ENCODE measurements at places on chromosomes 4 and X.

GRCh38 chr4:174707051-174707676, 121.9 kb downstream of the GLRA3 start:
- no peak for DNase-seq

- DNase-seq, result no peak
Observed at GRCh38 chrX:50407976-50408375, 62.6 kb downstream of the DGKK start.

DNA sequence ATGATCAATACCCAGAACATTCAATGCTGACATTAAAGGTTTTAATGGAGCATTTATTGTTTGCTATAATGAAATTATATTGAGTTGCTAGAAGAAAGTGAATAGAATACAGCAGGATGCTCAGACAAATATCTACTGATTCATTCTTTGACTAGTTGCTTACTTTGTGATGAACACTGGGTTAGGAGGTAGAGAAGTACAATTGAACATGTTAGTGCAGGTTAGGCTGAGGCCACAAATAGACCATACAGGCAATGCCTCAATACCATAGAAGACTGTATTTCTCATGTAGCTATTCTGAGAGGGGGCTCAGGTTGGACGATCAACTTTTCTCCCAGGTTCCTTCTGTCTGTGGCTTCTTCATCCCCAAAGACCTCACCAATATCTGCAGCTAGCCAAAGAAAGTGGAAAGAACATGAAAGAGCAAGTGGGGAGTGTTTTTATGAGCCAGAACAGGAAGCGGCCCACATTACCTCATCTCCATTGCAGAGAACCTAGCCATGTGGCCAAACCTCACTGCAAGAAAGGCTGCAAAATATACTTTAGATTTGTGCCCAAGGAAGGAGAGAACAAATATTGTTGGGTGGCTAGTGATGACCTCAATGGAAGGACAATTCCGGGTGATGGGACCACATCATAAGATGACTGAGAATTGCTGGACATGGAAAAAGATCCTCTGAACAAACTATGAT, 180.3 kb upstream of the GATB start:
- DNase-seq, result no peak

- no peak for DNase-seq
Observed at GRCh38 chrX:11244636-11245035, 48.6 kb upstream of the AMELX start.

- no peak for DNase-seq
Observed at GRCh38 chrX:1661922-1662221, 47.0 kb downstream of the ASMT start.

GRCh38 chr4:8402640-8403039, 37.9 kb downstream of the ACOX3 start:
- no peak for DNase-seq

GRCh38 chr4:26084414-26084813, 170.4 kb downstream of the SMIM20 start:
- no peak for DNase-seq

DNA sequence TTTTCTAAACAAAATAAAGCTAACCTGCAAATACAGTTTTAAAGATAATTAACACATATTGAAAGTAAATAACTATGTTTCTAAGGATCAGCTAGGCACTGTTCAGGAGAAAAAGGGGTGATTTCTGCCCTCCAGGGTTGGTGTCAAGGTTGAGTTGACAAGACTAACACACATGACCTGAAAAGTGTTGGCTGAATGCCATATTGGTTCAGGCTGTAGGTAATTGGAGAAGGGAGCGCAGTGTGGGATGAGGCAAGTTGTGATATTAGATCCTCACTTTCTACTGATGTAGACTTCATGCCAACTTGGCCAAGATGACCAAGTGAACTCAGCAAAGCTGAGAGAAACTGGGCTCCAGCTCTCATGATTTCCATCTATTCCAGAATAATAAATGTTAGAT, 42.2 kb downstream of the PPM1K start:
- no peak for DNase-seq

- no peak for DNase-seq
Observed at GRCh38 chr4:14910411-14910810, 91.9 kb upstream of the CPEB2 start.

DNA sequence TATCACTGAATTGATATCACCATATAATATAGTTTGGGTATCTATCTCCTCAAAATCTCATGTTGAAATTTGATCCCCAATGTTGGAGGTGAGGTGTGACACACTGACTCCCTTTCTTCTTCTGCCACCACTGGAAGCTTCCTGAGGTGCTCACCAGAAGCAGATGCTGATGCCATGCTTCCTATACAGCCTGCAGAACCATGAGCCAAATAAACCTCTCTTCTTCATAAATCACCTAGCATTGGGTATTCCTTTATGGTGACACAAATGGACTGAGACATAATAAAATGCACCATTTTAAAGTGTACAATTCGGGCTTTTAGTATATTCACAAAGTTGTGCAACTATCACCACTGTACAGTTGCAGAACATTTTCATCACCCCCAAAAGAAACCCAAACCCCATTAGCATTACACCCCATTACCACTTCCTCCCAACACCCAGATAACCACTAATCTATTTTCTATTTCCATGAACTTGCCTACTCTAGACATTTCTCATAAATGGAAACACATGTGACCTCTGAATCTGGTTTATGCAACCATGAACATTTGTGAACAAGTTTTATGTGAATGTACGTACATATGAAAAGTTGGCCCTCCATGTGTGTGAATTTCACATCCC, 148.9 kb downstream of the OPHN1 start:
- no peak for DNase-seq

DNA sequence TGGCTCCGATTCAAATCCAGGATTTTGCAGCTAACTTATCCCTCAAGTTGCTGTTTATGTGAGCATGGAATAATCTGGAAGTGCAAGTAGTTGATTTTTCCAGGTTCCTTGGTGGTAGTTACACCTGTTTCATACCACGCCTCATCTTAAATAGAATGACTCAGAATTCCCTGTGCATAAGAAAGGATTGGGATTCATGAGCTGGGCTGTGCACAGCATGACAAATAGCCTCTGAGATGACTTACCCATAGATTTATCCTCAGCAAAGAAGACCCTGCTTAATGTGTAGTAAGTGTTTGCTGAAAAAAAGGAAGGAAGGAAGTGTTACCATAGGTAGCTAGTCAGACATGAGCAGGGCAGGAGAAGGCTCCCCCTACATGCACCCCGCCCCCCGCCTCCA, 777.7 kb upstream of the ADGRL3 start:
- no peak for DNase-seq

DNA sequence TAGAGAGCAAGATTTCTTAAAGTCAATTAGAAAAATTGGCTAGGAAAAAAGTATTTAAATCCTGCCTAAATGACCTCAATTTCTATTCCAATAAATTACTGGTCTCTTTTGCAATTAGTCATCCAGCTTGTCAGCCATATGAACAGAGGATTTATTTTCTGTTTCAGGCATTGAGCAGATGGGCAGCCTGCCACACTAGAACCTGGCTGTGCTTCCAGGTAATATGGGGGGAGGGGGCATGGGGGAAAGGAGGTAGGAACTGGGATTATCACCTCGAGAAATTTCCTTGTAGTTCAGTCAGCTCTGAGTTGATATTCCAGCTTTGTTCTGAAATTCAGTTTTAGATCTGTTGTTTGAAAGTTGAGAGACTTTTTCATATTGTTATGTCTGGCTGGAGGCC, 206.3 kb upstream of the LCORL start:
- DNase-seq, result no peak

- DNase-seq, result no peak
Observed at GRCh38 chr4:98619180-98619579, 39.2 kb downstream of the TSPAN5 start.

GRCh38 chr4:20017777-20018115, 234.0 kb upstream of the SLIT2 start:
- DNase-seq, result no peak

DNA sequence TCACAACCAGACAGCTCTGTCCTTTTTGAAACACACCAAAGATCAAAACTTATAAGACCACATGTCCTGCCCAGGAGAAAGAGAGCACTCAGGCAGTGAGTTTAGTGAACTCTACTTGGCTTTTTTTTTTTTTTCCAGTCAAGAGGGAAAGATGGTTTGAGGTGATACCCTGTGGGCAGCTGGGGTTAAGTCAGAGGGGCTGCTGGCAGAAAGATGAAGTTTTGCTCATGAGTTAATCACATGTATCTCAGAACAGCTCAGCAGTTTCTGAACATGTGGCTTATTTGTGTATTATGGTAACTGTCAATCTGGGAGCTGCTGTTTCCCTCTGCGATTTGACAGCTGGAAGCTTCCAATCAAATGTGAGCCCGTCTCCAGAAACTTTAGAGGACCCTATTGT, 56.4 kb upstream of the MAP3K15 start:
- no peak for DNase-seq

GRCh38 chr4:115969756-115970155, 856.3 kb upstream of the NDST4 start:
- DNase-seq, result no peak

GRCh38 chr4:121072224-121073003, at the start of gene NDNF:
TSS of gene NDNF (minus strand) at chr4:121072535. CDS start at chr4:121045837, 26,698 bp downstream.
- DNase-seq, result no peak

Data from stimulated activated CD4-positive, alpha-beta T cell treated with anti-CD3 and anti-CD28 coated beads, Interleukin-12 subunit alpha, Interleukin-12 subunit beta, amount 100 ng/mL, for 24 hours (primary cell).